Stimulated activated CD8-positive, alpha-beta memory T cell treated with anti-CD3 and anti-CD28 coated beads, Interleukin-15, amount 100 ng/mL, for 1 hour (primary cell): ENCODE measurements at places on chromosomes 7 and 10.

- no peak for DNase-seq
These were observed 1.3 kb downstream of the CLIP2 start for GRCh38 chr7:74290553-74290950.

- DNase-seq, result no peak
These were observed 58.8 kb upstream of the AKR1E2 start for GRCh38 chr10:4767033-4767814.

DNA sequence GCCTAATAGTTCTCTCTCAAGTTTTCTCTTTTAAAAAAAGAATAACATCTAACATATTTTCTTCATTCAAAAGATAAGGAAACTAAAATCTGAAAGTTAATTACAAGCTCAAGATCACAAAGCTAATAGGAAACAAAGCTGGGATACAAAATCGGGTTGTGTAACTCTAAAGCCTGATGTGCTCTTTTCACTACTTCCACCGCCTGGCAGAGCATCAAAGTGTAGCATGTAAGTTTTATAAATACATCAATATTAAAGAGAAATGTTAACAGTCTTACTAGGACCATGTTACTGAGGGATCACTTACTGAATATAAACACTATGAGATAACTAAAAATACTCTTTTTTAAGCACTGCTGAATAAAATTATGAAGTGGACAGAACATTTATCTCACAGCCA lies 97.2 kb downstream of the KMT2C start:
- DNase-seq, result no peak

DNA sequence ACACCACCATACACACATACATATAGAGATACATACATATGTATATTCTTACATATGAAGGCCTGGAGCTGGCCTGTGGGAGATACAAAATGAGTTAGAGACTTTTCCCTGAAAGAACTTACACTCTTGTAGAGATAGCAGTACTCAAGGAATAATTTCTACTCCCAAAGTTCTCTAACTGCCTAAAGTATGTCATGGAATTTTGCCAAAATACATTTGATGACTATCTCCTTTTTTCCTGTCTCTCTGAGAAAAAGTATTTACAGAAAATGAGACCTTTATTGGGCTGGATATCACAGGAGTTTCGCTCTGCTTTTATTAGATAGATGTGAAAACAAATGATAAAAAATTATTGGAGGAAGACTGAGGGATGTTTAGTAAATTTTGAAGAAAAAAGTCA lies 220.1 kb downstream of the POU6F2 start:
- no peak for DNase-seq

- no peak for DNase-seq
These were observed 604 bp downstream of the MXI1 start for GRCh38 chr10:110207805-110208613.

- DNase-seq, result no peak
These were observed 131.8 kb upstream of the WDR11 start for GRCh38 chr10:120719333-120719732.

- DNase-seq, result no peak
These were observed 808.4 kb downstream of the NXPH1 start for GRCh38 chr7:9241826-9242225.

DNA sequence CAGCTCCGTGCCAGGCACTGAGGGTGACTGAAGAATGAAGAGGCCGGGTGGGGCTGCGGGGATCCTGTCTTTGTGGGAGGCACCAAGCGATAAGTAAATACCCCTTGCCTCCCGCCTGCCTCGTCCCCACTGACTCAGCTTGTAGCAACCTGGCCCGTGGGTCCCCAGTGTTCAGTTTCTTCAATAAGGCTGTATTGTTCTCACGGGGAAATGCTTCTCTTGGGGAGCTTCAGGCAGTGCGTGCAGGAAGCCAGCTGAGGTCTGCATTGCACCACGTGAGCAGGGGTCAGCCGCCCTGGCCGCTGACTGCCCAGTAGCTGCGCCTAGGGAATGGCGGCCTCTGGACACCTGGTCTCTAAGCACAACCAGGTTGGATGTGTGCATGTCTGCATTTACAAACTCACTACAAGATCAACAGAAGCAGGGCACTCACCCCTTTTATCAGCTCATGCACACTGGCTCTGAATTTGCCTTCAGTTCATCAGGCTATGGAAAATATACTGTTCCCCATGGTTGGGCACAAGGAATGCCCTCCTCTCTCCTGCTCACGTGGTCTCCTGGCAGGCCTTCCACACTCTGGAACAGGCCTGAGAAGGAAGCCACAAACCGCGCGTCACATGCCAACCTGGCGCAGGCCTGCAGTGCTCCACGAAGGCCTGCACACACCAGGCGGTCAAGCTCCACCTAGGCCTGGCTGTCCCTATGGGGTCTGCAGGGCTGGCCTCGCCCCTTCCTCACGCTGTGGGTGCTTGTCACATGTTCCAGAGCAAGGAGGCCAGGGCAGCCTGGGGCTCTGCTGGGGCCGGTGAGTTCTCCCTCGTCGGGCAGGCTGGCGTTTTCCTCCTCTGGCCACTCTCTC lies 135.7 kb upstream of the RNF32 start:
- DNase-seq, result no peak

- no peak for DNase-seq
These were observed 36.4 kb upstream of the TTYH3 start for GRCh38 chr7:2595258-2595860.

- DNase-seq, result no peak
These were observed 148.8 kb downstream of the MAGI2 start for GRCh38 chr7:79304711-79305110.

DNA sequence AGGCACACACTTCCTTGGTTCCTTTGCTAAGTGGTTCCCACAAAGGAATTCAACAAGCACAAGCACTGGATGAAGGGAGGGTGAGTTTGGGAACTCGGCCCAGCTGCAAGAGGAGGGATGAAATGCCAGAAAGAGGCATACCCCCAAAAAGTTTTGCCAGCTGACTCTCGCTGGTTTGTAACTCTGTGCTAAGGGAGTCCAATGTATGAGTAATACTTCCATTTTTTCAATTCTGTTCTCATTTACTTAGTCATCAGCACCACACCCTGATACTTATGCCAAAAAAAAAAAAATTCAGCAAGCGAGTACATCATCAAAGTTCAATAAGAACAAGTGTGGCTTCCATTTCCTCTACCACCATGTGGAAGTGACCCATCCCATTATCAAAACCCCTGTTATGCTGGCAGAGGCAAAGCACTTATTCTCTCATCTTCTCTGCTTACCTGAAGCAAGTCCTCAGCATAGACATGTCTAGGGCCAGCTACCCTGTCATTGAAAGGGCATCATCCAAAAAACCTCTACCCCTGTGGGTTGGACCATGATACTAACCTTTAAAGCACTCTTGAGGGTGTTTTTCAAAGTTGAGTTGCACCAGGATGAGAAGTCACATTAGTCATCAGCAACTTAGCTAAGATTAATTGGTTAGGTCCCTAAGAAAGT lies 6.9 kb upstream of the HYCC1 start:
- no peak for DNase-seq

DNA sequence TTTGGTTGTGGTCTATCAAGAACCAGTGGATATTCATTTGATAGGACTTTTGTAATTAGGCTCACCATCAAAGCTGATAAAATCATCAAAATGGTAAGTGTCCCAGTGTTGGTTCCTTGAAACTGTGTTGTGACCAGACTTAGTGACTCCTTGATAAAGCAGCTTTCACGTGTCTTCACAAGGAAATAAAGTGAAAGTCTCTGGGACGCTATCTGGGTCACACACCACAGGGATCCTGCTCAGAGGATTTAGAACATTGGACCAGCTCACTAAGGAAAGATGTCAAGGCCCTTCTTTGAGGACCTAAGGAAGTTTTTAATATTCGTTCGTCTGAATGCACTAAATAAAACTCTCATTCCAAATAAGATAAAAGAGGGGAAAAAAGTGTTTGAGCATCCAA lies 193.1 kb downstream of the RNLS start:
- no peak for DNase-seq

DNA sequence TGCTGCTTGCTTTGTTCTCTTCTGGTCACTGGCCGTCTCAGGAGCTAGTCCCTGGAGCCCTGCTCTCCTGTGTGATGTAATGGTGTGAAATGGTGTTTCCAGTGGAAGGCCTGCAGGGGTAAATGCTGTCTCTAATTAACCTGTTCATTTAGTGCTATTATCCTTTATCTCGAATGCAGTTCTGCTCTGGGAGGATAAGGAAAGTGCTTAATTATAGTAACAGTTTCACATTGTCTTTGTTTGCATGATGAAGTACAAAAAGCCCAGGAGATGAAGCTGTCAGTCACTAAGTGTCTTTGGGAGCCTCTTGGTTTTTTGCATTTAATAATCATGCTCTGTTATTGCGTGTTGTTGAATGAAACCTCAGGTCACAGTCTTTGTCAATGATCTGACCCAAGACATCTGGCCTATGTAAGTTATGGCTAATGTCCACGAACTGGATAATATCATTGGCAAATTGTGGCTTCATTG lies 755.3 kb upstream of the GALNT17 start:
- no peak for DNase-seq

GRCh38 chr7:33750177-33750576 lies 155.2 kb upstream of the BMPER start:
- DNase-seq, result no peak

- no peak for DNase-seq
These were observed 36.0 kb downstream of the RHEB start for GRCh38 chr7:151483711-151483983.

DNA sequence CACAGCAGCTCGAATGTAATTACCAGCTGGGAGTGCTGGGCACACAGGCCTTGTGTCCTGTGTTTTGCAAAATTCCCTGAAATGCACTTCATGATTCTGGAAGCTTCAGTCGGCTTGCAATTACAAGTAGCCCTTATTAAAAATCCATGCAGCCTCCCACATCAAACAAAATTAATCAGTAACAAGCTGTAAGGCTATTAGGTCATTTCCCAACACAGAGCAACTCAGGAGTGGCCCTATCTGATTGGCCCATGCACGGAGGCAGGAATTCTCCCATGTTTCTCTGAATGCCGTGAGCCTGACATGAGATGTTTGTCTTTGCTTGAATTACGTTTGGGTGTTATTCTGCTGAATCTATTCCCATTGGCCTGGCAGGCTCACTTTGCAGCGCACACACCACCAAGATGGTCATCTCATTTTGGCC lies 36.9 kb downstream of the FOXL3 start:
- DNase-seq, result no peak

- DNase-seq, result no peak
These were observed 39.6 kb downstream of the KIAA1549 start for GRCh38 chr7:138941545-138941944.

- DNase-seq, result no peak
These were observed 2.1 kb downstream of the ATP5MK start for GRCh38 chr10:103394180-103394579.

- DNase-seq, result no peak
These were observed 3.4 kb upstream of the GLI3 start for GRCh38 chr7:42240416-42240815.

- DNase-seq, result no peak
These were observed 36.6 kb downstream of the PLPP4 start for GRCh38 chr10:120493411-120494312.

GRCh38 chr7:49791088-49791741 lies 17.8 kb downstream of the VWC2 start:
- no peak for DNase-seq

DNA sequence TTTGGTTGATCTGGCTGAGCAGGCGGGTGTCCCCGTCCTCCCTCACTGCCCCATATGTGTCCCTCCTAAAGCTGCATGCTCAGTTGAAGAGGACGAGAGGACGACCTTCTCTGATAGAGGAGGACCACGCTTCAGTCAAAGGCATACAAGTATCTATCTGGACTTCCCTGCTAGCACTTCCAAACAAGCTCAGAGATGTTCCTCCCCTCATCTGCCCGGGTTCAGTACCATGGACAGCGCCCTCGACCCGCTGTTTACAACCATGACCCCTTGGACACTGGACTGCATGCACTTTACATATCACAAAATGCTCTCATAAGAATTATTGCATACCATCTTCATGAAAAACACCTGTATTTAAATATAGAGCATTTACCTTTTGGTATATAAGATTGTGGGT lies 26.9 kb upstream of the TRIM56 start:
- peak; percentile 14 for DNase-seq
